GM13976 (cell line): ENCODE measurements at places on chromosomes 7 and 10.

- no peak for DNase-seq
These were observed 101.0 kb downstream of the SMURF1 start for GRCh38 chr7:99042957-99043356.

GRCh38 chr7:18290865-18291264 is 204.7 kb upstream of the HDAC9 start:
- DNase-seq: no peak

DNA sequence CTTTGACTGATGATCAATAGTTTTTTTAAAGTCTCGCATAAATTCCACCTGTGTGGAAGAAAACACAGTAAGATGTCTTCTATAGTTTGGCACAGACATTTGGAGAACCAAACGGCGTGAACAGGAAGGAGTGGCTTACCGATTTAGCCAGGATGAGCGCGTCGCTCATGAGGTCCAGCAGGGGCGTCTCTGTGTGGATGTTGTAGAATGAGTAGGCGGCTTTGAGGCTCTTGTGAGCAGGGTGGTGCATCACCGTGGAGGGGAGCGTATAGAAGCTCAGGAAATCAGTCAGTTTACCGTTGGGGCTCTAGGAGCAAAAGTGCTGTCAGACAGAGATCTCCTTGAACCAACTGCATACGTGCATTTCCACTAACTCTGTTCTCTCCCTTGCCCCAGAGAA is 15.5 kb downstream of the RPP38 start:
- DNase-seq: no peak

GRCh38 chr7:120724448-120724847 is 133.5 kb downstream of the TSPAN12 start:
- DNase-seq: no peak

- no peak for DNase-seq
These were observed 21.4 kb upstream of the LEP start for GRCh38 chr7:128219636-128220035.

DNA sequence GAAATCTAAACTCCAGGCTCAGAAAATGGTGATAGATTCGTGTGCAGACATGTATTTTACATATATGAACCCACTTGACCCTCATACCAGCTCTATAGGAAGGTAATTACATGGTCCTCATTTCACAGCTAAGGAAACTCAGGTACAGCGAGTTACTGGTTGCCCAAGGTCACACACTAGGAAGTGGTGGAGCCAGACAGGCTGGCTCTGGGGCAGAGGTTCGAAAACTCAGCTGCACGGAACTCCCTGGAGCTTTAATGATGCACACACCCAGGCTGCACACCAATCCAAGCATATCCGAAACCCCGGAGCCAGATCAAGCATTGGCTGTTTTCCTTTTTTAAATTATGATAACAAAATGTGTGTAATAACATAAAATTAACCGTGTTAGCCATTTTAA is 172.4 kb downstream of the COBL start:
- no peak for DNase-seq

DNA sequence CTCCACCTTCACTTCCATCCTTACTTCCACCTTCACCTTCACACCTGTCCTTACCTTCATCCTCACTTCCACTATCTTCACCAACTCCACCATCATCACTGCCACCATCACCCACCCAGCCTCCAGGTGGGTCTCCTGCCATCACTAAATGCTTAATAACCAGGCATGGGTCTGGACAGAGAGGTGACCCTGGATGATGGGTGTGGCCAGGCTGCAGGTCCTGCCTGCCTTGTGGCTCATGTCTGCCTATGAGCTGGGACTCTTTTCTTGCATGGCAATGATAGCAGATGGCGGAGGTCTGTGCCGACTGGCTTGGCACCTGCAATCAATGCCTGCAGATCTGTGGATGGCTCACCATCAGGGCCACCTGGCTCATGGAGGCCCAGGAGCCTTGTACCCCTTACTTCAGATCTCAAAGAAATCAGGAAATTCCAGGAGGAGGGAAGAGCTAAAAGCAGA is 60.1 kb upstream of the ELN start:
- DNase-seq: no peak

GRCh38 chr10:48251525-48252353 is 22.8 kb downstream of the FRMPD2 start:
- DNase-seq: no peak

DNA sequence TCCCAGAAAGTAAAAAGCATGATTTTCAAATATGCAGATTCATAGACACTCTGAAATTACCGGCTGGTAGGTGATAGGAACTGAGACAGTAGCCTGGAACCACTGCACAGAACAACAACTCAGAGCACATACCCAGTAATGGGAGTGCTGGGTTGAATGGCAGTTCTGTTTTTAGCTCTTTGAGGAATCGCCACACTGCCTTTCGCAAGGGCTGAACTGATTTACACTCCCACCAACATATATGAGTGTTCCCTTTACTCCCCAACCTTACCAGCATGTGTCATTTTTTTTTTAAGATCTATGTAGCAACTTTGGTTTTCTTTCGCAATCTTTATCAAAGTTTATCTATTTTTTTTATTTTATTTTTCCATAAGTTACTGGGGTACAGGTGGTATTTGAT is 358.8 kb downstream of the CALN1 start:
- DNase-seq: no peak

DNA sequence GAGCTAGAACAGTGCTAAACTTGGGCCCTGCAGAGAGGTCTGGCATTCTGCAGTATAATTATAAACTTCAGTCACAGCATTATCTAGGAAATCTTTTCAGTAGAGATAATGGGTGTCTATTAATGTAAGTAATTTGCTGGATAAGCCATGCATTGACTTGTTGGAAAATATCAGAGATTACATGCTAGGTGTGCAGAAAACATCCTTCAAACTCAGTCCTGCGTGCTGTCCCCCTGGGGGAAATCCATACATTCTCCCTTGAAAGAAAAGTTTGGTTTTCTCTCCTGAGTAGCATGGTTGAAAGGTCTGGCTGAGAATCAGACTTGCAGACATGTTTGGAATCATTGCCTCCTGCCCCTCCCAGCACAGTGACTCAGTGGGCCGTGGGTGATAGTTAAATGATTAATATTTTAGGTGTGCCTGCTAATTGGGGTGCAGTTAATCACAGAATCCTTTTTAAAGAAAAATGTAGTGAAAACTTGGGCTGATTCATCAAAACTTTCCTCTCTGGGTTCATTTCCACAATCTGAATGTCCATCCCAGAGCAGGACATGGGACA is 13.9 kb upstream of the PRXL2A start:
- DNase-seq: no peak

GRCh38 chr10:109945473-109946177 is 22.3 kb upstream of the XPNPEP1 start:
- DNase-seq: no peak

DNA sequence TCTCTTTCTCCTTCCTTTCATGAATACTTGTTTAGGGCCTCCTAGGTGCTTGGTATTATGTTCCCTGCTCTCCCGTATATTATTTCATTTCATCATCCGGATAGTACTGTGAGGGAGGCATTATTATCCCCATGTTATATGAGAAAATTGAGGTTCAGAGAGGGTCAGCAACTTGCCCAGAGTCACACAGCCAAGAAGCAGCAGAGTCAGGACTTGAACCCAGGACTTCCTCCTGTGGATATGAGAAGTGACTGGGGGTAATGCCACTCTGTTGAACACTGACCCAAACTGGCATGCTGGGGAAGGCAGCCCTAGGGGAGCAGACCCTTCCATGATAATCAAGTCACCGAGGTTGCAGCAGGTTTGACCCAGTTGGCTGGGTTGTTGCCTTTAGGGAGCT is 8.2 kb upstream of the SFRP5 start:
- no peak for DNase-seq

DNA sequence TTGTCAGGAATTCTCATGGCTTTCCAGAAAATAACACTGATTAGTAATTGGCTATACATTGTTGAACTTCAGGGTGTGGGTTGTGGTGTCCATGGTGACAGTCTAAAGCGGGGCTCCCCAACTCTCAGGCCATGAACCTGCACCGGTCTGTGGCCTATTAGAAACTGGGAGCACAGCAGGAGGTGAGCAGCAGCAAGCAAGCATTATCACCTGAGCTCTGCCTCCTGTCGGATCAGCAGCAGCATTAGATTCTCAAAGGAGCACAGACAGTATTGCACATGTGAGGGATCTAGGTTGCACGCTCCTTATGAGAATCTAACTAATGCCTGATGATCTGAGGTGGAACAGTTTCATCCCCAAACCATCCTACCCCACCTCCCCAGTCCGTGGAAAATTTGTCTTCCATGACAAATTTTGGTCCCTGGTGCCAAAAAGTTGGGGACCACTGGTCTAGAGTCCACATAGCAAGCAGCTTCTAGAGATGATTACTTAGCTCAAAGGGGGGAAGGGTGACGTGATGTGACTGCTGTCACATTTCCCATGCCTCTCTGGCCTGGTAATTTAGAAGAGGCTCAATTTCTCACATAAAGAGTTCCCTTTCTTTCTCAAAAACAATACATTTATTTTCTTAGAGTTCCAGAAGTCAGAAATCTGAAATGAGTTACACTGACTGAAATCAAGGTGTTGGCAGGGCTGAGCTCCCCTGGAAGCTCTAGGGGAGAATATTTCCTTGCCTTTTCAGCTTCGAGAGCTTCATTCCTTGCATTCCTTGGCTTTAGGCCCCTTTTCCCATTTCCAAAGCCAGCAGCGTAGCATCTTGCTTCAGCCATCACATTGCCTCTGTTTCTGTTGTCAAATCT is 17.6 kb upstream of the FAM221A start:
- no peak for DNase-seq

DNA sequence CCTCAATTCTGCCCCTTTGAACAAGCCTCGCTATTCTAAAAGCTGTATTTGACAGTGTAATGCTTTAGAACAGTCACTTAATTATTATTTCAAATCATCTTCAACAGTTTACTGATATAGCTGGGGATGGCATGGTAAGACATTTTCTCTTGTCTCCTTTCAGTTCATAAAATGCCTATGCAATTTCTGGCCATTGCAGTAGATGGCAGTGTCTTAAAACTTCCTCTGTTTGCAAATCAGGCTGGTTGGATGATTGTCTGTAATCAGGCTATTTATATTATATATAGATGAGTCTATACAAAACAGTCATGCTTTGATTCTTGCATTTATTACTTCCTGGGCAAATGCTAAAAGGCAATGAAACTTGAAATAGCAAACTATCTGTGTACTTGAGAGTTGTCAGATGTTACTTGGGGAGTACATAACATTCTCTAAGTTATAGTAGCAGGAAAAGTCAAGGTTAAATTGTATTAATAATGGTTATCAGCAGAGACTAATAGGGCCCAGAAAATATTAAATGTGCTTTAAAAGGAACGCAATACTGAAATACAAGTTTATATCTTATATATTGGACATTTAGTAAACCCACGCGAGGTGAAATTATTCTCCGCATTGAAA is 55.5 kb upstream of the LHFPL3 start:
- peak; percentile 36 for DNase-seq

DNA sequence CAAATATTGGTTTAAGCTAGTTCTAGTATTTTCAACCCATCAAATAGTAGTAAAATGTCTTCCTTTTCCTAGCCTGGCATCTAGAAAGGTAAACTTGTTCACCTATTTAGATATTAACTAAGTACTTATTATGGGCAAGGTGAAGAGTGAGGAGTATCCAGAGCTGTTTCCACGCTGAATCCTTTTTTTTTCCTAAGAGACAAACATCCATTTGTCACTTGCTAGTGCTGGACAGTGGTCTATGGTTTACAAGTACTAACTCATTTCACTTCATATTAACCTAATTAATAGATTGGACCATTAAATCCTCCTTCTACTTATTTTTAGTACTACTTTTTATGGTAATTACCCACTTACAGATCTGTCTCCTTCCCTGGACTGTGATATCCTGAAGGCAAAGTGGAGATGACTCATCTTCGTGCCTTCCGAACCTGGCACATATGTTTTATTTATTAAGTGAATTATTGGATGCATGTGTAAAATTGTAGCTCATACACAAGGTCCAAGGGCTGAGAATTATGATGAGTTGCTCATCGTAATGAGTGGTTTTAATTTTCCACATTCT is 159.6 kb upstream of the IGFBP3 start:
- DNase-seq: no peak

- DNase-seq: no peak
These were observed 363.0 kb downstream of the SH2D4B start for GRCh38 chr10:80900661-80901060.

DNA sequence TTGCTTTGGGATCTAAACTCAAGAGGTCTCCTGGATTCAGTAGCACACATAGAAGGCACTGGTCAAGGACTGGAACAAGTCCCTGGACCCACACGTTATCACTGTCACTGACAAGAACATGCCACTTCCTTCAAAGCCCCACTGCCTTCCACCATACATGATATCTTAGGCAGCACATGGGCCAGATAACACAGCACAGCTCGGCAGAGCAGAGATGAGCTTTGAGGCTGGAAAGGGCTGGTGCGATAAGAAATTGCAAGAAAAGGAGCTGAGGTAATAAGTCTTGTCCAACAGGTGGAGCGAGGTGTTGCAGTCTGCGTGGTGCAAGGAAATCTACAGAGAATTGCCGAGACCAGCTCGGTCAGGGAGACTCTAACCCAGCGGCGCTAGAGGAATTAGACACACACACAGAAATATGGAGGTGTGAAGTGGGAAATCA is 139.8 kb upstream of the CDK13 start:
- no peak for DNase-seq

DNA sequence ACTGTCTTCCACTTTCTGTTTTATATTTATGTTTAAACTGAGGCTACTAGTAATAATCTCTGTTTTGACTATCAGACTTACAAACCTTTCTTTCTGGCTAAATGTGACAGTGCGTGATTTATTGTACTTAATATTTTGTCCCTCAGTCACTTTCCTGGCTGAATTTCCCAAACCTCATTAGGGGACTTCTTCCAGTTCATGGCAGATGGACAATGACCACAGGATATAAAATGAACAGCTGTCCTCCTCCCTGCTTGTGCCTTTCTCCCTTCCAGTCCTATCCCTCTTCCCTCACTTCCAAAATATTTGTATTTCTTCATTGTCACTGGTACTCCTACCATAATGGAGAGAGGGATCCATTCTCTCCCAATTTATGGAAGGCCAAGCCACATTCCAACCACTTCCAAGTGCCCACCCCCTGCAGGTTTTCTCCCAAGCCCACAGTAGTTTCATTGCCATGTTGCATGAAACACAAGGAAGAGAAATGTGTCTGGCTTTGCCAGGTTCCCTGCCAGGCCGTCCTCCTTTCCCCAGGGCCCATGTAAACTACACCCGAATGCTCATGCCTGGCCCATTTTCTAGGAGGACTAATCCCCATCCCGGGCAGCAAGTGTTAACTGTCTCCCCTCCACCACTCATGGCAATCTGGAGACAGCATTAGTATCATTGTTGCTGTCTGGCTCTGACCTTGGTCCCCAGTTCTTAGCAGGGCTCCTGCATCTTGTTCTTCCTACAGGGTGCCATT is 269.5 kb upstream of the SLC26A5 start:
- no peak for DNase-seq
